ENCODE measurements at places on chromosomes 11 and 22.

DNA sequence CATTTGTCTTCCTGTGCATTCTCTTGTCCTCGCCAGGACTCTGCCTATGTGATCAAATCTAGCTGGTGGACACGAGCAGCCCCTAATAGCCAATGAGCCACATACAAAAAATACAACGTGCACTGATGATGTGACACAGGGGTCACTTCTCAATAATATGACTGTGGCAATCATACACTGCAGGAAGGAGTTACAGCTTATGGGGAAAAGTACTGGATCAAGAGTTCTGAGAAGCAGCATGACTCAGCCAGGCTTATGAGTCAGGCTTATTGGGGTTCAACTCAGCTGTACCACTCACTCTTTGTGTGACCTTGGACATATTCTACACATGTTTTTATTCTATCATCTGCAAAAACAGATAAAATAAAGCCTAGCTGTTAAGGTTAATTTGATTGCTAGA lies 889.4 kb upstream of the TENM4 start:
- DNase-seq: no peak

DNA sequence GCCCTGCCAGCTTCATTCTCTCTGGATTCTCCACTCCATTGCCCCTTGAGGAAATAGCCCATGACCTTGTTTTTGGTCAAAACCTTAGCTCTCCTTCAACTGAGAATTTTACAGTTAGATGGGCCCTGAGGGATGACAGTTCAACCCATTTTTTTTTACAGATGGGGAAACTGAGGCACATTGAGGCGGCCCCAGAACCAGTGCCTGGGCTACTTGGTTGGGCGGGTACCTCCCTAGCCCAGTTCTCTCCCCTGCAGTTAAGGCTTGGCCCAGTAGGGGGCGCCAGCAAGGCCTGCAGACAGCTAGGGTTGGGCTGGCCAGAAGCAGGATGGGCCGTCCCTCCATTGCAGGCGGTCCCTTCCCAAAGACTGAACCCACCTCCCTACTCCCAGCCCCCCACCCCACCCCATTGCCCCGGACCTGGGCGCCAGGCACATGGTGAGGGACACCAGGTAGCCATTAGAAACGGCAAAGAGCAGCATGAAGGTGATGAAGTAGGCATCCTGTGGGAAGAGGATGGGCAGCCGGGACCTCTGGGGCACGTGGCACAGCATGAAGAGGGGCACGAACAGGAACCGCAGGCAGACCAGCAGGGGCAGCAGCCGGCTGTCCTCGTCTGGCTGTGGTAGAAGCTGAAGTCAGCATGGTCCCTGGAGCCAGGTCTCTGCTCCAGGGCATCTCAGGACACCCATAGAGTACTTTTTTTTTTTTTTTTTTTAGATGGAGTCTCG lies 7.6 kb downstream of the SLC29A2 start:
- DNase-seq: no peak

- no peak for DNase-seq
Measured at GRCh38 chr22:22045571-22046335, 63.2 kb upstream of the TOP3B start.

- DNase-seq: no peak
Measured at GRCh38 chr22:38569181-38569971, 607 bp downstream of the DMC1 start.

DNA sequence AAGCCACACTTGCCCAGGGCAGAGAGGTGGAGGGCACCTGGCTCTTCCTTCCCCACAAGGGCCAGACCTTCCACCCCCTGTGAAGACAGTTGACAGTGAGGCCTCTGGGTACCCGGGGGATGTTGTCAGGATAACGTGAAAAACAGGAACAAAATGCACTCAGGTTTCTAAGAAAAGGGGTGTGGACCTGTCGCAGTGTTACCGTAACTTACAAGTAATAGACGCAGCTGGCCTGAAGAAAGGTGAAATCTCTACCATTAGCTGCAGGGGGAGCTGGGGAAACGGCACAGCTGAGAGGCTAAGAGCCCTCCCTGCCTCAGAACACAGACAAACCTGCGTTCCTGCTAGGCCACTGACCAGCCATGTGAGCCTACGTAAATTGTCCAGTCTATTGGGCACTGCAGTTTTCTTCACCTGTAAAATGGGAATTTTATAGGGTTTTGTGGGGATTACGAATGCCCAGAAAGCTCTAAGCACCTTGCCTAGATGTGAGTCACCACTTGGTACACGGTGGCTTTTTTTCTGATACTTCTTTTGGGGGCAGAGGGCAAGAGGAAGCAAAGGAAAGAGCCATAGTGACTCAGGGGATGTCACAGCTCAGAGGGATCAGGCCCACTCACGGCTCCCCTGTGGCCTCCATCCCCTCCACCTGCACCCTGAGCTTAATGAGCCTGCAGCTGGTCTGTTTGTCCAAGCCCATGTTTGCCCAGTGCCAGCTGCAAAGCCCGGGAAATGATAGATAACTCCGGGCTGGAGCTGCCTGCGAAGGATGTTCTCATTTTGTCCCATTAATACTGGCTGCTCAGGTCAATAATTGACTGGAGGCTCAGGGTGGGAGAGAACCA lies 18.4 kb upstream of the CABP7 start:
- DNase-seq: no peak

DNA sequence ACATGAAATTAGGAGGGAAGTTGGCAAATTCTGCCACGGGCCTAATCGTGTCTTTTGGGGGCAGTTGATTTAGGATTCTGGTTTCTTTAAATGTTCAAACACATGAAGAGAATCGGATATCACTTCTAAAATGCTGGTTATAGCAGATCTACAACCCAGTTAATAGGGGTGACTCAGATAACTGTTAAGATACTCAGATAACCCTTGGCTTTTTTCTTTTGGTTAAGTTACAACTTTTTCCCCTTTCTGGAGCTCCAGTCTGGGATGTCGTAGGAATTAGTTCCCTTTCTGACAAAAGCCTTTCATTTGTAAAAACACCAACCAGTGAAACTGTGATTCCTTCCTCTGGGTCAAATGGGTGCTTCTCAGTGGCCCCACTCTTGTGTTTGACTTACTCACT lies 976 bp downstream of the DEPDC7 start:
- DNase-seq: no peak

DNA sequence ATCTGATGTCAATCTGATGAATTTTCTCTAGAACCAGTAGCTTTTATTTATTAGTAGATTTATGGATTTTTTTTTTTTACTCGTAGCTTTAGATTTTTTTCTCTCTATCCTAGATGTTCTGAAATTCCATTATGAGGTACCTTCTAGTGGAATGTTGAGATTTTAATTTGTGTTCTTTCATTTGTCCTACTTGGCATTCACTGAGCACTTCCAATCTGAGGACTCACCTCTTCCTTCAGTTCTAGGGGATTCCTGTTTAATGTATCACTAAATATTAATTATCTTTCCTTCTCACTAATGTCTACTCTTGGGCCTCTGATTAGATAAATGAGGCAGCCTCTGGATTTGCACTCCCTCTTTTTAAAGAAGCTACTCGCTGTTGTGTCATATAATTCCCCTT lies 40.2 kb upstream of the WNT7B start:
- no peak for DNase-seq
